Activated CD4-positive, alpha-beta T cell treated with anti-CD3 and anti-CD28 coated beads, Interleukin-2, Interleukin-6, amounts not matched to agents 100 ng/mL and 50 ng/mL, durations not matched to agents 16 hours and 8 hours (primary cell): ENCODE measurements at places on chromosomes 16 and 17.

GRCh38 chr17:69597898-69598692 lies 183.6 kb downstream of the MAP2K6 start:
- DNase-seq, result no peak

- peak; percentile 49 for DNase-seq
These were observed 2.2 kb upstream of the UQCRC2 start for GRCh38 chr16:21950782-21951521.

DNA sequence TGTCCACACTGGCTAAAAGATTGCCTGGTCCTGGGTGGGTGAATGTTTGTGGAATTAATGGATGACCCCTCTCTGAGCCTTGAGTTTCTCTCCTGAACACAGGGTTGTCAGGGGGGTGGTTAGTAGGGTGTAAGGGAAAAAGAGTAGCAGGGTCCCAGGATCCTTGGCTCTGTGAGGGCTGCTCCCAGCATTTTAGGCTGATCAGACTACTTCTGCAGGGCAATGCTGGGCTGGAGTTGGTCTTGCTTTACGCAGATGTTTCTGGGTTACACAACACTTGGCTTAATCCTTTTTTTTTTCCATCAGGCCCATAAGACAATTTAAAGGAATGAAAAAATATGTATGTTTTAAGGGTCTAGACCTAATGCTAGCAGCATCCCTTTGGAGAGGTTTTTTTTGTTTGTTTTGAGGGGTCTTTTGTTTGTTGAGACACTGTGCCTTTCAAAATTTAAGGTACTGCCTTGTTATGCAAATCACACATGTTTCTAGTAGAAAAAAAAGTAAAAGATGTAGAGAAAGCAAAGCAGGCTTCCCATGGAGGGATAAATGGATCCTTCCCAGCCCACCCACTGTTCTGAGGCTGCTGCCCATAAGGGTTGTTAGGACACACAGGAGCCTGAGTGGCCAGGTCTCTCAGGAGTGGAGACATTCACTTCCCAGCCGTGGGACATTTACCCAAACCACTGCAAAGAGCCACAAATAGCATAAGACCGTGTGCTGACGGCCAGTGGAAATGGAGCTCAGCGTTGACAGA lies 225.6 kb upstream of the HSBP1 start:
- DNase-seq, result no peak

DNA sequence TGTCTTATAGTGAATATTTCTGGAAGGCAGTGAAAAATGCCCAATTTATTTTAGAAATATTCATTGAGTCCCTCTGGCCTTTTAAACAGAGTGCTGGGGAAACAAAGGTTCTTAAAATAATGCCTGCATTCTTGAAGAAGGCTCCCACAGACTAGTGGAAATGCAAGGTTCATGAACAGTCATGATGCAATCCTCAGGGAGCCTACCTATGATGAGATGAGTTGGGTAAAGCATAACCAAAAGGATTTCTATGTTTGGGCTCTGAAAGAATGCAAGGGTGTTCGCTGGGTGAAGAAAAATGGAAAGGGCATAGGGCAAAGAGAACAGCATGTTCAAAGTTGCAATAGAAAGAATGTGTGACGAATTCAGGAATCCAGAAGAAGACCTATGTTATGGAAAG lies 214.5 kb upstream of the MAF start:
- no peak for DNase-seq

DNA sequence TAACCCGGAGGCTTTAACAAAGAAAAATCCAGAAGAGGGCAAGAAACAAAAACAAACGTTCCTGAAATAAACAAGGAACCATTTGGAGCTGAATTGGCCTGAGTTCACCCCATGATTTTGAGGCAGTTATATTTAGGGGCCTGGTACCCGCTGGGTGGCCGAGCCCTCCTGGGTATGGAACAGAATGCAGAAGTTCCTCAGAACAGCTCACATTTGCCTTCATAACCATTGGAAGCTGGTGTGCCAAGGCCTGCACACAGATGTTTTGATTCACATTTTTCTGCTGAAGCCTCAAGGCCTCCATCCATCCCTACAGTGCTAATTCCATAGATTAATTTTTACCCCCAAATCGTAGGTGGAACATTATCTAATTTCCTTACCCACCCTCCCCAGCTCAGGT lies 3.3 kb upstream of the ZFHX3 start:
- no peak for DNase-seq

- DNase-seq, result peak; percentile 72
These were observed 70.3 kb downstream of the CREBBP start for GRCh38 chr16:3810198-3810664.

GRCh38 chr17:37818689-37819088 lies 73.8 kb upstream of the HNF1B start:
- DNase-seq, result no peak

- DNase-seq, result no peak
These were observed 47.2 kb upstream of the GSE1 start for GRCh38 chr16:85565801-85566526.

DNA sequence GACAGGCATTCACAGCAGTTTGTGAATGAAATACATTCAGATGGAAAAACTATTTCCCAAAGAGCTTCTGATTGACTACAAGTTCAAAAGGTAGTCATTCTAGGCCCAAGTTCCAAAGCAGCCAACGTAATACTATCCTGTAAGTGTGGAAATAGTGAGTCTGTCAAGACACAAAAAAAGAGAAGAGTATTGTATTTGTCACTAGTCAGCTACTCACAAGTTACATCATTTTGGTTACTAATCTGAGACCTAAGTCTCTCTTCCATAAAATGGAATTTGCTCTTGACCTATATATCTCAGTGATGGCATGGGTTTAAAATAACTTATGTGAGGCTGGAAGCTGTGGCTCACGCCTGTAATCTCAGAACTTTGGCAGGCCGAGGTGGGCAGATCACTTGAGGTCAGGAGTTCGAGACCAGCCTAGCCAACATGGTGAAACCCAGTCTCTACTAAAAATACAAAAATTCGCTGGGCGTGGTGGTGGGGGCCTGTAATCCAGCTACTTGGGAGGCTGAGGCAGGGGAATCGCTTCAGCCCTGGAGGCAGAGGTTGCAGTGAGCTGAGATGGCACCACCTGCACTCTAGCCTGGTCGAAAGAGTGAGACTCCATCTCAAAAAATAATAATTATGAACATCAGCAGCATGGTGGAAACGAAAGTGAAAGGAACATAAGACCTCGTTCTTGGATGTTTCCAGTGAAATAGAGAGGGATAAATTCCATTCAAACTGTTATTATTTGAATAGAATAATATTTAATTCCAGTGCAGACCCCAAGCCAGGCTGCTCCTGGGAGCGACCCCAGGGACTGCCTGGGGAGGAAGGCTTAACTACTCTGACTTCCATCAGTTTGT lies 2.9 kb downstream of the CMC2 start:
- DNase-seq, result peak; percentile 28
